Activated naive CD4-positive, alpha-beta T cell treated with Interleukin-2 at 50 U/mL for 16 hours (primary cell): ENCODE measurements at places on chromosomes 7 and 10.

GRCh38 chr7:83161186-83161585, 1.5 kb downstream of the PCLO start:
- DNase-seq = no peak

DNA sequence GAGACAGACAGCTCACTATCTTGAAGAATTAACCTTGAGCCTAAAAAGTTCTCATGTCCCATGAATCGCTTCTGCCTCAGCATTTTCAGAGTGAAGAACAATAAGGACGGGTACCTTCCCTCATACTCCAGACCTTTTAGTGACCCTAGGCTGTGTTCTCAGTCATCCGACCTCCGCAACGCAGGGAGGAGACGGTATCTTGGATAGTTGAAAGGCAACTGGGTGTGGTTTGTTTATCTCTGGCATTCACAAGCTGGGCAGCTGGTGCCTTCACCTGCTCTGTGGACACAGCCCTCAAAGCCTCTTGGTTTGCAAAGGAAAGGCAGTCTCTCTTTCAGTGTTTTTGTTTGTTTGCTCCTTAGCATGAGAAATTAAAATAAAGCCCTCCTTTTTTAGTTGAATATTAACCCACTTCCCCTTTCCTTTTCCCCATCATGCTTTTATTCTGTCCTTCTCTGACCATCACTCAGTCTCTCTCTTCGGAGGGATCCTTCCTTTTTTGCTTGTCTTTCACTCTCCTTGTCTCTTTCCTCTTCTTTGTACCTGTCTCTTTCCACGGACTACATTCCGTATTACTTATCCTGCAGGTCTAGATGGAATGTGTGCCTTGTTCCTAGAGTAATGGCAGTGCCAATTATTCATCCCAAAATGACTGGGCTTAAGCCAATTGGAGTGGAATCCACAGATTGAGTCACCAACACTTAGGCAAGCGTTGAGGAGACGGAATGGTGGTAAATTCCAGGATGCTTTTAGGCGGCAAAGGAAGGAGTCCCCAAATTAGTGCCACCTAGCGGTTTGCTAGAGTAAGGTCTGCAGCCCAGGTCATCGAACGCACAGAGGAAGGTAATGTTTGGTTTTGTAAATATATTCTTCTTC, 45.8 kb downstream of the PRR15 start:
- no peak for DNase-seq

DNA sequence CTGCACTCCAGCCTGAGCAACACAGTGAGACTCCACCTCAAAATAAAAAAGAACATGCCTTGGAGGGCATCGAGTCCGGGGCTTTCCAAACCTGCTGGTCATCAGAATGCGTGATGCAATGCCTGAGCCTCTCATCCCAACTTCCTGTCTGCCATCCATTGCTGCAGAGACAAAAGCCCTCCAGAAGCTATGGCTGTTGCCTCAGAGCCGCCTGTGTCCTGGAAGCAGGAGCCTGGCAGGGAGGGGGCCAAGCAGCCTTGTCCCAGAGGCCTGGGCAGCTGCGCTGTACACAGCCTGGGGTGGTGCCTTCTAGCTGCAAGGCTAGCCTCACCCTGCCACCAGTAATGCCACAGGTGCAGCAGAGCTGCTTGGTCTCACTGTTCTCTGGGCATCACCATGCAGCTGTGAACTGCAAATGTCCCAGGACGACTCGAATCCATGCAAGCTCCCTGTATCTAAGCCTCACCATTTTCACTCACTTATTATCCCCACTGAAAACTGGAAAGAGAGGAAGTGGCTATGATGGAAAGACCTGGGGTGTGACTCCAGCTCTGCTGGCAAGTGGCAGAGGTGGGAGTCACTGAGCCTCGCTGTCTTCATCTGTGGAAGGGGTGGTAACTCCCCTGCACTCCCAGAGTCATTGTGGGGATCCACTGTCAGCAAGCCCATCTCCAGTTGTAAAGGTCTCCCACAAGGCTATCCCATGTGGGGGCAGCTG, 7.0 kb downstream of the ALOX5 start:
- DNase-seq = no peak

GRCh38 chr10:87721781-87722180, 62.1 kb downstream of the PAPSS2 start:
- no peak for DNase-seq

- no peak for DNase-seq
These were observed 857 bp downstream of the INTS15 start for GRCh38 chr7:6590645-6591110.

DNA sequence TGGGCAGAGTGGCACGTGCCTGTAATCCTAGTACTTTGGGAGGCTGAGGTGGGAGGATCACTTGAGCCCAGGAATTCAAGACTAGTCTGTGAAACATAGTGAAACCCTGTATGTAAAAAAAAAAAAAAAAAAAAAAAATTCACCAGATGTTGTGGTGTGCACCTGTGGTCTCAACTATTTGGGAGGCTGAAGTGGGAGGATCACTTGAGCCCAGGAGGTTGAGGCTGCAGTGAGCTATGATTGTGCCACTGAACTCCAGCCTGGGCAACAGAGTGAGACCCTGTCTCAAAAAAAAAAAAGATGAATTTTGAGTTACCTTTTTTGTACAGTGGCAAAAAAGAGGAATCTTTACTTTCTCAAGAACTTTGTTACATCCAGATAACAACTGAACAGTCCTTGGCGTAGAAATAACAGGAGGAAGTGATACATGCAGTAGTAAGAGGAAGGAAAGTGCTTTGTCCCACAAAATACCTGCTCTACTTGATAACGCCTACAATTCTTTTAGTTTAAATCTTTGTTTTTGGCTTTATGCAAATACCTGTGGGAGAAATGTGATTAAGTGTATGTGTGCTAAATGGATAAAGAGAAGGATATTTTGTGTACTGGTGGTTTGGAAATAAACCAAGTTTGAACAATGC, 29.3 kb downstream of the SPAG6 start:
- DNase-seq = no peak

DNA sequence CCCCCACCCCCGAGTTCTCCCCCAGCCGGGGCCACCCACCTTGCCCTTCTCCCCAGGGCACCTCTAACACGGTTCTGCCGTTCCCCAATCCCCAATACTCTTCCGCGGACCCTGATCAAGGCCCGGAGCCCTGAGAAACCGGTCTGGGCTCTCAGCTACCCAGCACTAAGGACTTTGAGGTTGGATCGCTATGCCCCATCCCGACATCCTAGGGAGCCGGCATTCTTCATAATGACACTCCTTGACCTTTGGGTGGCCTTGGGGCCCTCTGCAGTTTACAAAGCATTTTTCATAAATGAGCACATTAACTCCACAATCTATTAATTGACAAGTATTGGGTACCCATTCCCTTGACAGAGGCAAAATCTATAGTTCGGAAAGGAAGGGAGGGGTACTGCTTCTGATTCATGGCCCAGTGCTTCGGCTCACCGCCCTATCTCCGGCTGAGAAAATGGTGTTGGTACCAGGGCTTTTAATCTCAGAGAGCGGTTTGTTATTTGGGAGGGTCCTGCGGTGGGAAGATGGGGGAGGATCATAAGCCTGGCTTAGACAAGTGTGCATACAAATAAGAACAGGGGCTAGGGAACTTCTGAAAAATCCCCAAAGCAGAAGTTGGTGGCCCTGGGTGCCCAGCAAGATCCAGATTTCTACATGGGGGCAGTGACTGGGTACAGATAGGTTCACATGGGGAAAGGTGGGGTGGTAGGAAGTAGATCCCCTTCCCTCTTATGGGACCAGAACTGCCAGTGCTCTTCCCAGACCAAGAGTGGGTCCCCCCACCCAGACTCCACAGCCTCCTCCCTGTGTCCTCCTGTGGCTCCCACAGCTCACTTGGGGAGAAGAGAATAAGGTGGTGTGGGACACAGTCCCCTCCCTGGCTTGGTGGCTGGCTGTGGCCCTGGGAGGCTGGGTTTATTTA, 3.2 kb downstream of the IMPDH1 start:
- DNase-seq = no peak

- no peak for DNase-seq
These were observed 111.7 kb downstream of the PODXL start for GRCh38 chr7:131444683-131445082.

DNA sequence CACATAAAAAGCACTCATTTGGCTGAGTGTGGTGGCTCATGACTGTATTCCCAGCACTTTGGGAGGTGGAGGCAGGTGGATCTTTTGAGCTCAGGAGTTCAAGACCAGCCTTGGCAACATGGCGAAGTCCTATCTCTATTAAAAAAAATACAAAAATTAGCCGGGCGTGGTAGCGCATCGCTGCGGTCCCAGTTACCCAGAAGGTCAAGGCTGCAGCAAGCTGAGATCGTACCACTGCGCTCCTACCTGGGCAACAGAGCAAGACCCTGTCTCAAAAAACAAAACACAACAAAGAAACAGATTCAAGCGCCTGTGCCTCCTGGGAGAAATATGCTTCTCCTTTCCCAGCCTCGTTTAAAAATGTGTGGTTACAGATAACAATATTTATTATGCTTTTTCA, 2.2 kb upstream of the ABCF2 start:
- DNase-seq = no peak

GRCh38 chr7:109498131-109498530, 928.5 kb downstream of the DNAJB9 start:
- DNase-seq = no peak

- DNase-seq = no peak
These were observed 135.6 kb downstream of the TMEM178B start for GRCh38 chr7:141209454-141209853.

GRCh38 chr7:47696152-47696710, 114.3 kb upstream of the TNS3 start:
- no peak for DNase-seq

DNA sequence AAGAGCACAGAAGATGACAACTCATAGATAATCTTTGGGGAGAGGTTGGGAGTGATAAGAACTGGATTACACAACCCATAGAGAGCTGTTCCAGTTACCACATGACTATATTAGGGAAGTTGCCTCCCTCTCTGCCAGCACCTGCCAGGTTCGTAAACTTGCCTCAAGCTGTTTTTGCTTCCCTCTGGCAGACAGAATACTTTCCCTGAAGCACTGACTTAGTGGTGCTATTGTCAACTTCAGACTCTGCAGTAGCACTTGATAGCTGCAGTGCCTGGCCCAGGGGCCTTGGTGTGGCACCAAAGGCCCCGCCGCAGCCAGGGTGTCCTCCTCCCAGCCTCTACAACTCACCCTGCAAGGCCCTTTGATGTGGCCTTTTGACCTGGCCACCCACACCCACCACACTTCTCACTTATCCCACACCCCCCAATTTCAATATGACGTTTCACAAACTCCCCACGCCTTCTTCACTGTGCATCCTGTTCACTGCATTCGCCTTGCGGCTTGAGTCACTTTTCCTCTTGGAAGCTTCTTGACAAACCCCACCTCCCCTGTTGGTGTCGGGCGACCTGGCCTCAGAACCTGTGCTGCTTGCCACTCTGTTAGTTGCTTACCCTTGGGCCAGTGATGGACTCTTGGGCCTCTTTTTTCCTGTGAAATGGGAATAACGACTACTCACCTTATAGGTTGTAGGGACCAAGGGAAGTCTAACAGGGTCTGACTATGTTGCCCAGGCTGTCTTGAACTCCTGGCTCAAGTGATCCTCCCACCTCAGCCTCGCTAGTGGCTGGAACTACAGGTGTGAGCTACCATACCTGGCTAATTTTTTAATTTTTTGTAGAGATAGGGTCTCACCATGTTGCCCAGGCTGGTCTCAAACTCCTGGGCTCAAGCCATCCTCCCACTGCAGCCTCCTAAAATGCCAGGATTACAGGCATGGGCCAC, 50.2 kb upstream of the PODXL start:
- DNase-seq = peak; percentile 2

DNA sequence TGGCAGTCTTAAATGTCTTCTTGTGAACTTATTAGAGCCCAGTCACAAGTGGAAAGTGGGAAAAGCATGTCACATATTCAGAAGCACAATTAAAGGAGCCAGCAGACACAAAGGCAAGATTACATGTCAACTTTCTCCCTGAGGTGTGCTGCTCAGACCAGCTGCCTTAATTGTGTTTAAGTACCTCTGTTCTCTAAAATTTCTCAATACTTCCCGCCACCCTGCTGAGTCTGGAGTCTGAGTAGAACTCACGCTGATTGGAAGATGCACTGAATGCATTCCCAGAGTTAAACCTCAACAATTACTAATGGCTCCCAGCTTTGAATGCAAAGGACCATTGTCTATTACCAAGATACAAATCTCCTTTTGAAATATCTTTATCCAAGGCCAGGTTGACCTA, 166.4 kb upstream of the COBL start:
- DNase-seq = no peak

GRCh38 chr10:97705006-97705670, 8.4 kb upstream of the MARVELD1 start:
- no peak for DNase-seq

DNA sequence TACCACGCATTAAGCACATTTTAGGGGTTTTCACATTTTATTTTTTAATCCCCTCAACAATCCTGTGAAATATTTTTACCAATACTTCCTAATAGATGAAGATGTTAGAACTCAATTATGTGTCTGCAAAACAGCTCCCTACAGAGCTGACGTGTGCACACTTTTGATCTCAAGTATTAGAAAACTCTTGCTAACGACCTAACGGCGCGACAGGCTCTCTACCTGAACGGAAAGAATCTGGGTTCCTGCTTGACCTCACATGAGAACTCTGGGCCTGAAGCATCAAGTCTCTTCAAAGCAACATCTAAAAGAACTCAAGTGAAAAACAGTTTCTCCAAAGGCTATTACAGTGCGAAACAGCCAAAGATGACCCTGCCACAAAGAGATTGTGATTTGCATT, 113.9 kb downstream of the DOCK4 start:
- DNase-seq = no peak

GRCh38 chr10:119806334-119807130, 66.1 kb downstream of the MCMBP start:
- DNase-seq = no peak

- DNase-seq = peak; percentile 81
These were observed 18.2 kb downstream of the POLL start for GRCh38 chr10:101569622-101570427.

- no peak for DNase-seq
These were observed 264.8 kb downstream of the PTPRN2 start for GRCh38 chr7:158322616-158323530.

- no peak for DNase-seq
These were observed 1.6 kb upstream of the SMO start for GRCh38 chr7:129186749-129187260.

DNA sequence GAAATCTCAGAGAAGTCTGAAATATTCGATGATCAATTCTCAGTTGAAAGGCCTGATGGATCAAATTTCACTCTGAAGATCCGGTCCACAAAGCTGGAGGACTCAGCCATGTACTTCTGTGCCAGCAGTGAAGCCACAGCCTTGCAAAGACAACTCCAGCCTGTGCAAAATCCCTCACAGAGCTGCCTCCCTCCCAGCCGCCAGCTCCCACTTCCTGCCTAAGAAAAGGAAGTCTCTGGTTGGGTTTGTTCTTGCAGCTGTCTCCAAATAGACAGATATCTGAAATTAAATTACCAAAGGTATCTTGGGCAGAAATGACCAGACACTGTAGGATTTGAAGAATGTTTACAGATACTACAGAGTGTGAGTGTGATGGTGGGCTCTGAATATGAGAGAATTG, 43.4 kb upstream of the PRSS58 start:
- no peak for DNase-seq

GRCh38 chr10:6781133-6781770, 201.2 kb upstream of the PRKCQ start:
- no peak for DNase-seq

DNA sequence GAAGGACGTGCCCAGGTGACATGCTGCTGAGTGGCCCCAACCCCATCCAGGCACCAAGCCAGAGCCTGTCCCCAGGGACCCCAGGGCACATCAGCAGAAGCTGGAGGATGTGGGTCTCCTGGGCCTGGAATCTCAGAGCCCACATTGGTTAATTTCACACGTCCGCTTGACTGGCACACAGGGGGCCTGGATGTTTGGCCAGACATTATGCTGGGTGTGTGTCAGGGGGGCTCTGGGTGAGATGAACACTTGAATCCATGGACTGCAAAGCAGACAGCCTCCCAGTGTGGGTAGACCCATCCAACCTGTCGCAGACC, 79.1 kb upstream of the RET start:
- no peak for DNase-seq
